Stimulated activated CD4-positive, alpha-beta T cell treated with anti-CD3 and anti-CD28 coated beads, Interleukin-12 subunit alpha, Interleukin-12 subunit beta, amount 100 ng/mL, for 4 hours (primary cell): ENCODE measurements at places on chromosomes 16 and 17.
A peak's percentile ranks its signal among the peaks of the same experiment; 100 is the strongest.

DNA sequence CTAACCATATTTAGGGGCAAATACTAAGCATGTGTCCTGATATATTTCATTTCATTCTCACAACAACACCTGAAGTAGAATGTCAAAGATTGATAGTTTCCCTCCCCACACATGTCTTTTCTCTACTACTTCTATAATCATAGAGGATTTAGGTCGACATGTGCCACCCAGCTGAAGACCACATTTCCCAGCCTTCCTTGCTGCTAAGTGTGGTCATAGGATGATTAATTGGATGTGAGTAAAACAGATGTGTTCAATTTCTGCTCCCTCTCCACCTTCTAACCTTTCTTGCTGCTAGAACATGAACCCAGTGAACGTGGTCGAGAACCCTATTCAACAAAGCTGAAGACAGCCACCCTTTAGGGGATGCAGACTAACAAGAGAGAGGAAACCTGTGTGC is 18.8 kb upstream of the HLF start:
- DNase-seq: no peak

- no peak for DNase-seq
Observed at GRCh38 chr16:54792811-54793210, 137.9 kb upstream of the IRX5 start.

GRCh38 chr16:54517181-54517580 is 230.6 kb upstream of the IRX3 start:
- DNase-seq: no peak

DNA sequence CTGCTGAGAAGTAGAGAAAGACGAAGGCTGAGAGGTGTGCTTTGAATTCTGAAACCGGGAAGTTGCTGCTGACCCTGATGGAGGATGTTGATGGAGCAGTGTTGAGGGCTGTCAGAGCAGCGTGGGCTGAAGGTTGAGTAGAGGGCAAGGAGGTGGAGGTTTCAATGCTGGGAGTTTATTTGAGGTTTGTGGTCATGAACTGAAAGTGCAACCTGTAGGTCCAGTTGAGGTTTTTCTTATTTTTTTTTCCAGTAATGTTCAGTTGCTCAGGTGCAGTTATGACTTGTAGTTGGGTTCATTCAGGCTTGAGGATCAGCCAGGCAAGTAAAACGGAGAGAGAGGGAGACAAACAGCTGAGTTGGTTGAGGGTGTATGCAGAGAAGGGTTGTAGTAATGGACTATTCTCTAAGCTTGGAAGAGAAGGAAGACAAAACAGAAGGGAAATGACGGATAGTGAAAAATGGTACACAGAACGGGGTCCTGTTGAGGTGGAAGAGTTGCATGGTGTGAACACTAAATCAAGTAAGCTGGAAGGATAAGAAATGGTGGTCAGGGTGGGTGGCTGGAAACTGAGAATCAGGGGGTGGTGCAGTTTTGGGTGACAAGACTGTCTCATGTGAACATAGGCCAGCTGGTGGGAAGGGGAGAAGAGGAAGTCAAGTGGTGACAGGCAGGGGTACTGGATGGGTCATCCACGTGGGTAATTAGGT is 8.7 kb upstream of the UBE2G1 start:
- DNase-seq: peak; percentile 18

GRCh38 chr17:82276938-82277337 is 3.4 kb upstream of the CSNK1D start:
- no peak for DNase-seq

DNA sequence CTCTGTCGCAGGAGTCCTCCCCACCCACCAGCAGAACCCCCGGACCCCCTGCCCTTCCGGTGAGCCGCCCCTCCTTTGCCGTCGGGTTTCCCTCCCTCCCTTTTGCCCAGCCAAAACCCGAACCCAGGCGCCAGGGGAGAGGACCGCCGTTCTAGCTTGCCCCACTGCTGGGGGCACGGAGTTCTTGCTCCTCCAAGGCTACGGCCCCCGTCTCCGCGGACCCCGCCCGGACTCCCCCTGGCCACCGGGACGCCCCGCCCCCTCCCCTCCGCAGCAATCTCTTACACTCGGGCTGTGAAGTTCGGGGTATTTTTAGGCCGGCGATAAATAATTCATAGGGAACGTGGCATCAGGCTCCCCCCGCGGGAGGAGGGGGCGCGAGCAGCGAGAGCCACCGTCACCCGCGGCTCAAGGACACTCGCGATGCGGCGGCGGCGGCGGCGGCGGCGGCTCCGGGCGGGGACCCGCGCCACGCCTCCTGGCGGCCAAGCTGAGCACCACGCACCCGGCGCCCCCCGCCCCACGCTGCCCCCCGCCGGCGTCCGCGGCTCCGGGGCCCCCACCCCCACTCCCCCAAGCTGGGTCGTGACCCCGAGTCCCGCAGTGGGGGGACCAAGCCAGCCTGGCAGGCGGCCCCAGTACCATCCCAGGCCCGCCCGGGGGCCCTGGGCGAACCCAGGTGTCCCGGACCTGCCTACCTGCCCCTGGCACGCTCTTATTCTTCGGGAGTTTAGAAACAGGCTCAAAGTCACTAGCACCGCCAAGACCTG is at the start of gene GRIN2C:
GRIN2C (minus strand) TSS at position 427 of the 770 bp plus-strand sequence. CDS start 4,793 bp downstream, outside the sequence.
- DNase-seq: peak; percentile 31

- no peak for DNase-seq
Observed at GRCh38 chr16:78659216-78659615, 559.8 kb downstream of the WWOX start.

- peak; percentile 50 for DNase-seq
Observed at GRCh38 chr17:80981062-80981902, 10.4 kb upstream of the CHMP6 start.

GRCh38 chr17:77790143-77790829 is 168.2 kb upstream of the TNRC6C start:
- no peak for DNase-seq

DNA sequence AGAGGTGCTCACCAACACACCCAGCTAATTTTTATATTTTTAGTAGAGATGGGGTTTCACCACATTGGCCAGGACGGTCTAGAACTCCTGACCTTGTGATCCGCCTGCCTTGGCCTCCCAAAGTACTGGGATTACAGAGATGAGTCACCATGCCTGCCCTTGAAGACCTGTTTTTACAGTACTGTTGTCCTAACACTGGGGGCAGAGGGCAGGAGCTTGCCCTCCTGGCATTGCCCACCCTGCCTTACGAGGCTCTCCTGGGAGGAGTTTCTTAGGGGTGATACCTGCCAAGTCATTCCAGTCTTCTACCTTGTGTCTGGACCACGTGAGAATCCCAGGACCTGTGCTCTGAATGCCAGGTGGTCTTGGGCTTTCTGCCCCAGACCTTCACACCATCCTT is 2.7 kb downstream of the ASPSCR1 start:
- DNase-seq: no peak

GRCh38 chr16:85370543-85370880 is 242.6 kb upstream of the GSE1 start:
- DNase-seq: no peak

DNA sequence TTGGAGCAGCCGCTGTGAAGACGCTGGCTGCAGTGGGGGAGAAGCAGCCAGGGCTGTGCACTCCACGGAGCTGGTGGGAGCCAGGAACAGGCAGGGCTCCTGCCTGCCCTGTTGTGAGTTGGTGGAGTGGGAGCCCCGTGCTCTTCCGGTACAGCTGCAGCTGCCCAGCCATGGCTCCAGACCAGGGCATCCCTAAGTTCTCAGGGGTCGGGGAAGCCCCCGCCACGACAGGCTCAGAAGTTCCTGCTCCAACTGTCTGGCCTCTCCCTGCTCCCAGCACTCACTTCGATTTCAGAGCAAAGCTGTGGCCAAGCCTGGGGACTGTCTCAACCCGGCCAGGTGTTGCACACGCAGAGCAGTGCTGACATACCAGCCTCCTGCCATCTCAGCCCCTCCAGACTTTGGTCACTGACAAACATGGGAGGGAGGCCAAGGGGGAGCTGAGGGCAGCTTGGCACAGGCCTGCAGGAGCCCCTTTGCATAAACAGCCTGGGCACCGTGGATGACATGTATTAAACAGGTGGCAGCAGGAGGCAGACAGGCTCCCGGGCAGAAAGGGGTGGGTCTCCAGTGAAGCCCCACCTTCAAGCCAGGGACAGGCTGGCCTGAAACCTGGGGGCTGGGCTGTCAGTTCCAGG is 13.9 kb upstream of the KDM8 start:
- DNase-seq: no peak

DNA sequence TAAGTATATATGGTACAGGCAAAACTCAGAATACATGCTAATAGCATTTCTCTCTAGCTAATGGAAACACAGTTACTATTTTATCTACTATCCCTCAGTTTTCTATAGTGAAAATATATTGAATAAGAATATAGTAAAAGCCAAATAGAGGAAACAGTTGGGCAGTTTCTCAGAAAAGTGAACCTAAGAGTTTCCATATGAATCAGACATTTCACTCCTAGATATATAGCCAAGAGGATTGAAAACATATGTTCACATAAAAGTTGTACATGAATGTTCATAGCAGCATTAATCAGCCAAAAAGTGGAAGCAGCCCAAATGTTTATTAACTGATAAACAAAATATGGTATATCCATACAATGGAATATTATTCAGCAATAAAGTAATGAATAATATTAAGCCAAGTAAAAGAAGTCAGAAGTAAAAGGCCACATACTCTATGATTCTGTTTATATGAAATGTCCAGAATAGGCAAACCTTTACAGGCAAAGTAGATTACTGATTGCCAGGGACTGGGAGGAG is 134.6 kb downstream of the CYB561 start:
- no peak for DNase-seq

DNA sequence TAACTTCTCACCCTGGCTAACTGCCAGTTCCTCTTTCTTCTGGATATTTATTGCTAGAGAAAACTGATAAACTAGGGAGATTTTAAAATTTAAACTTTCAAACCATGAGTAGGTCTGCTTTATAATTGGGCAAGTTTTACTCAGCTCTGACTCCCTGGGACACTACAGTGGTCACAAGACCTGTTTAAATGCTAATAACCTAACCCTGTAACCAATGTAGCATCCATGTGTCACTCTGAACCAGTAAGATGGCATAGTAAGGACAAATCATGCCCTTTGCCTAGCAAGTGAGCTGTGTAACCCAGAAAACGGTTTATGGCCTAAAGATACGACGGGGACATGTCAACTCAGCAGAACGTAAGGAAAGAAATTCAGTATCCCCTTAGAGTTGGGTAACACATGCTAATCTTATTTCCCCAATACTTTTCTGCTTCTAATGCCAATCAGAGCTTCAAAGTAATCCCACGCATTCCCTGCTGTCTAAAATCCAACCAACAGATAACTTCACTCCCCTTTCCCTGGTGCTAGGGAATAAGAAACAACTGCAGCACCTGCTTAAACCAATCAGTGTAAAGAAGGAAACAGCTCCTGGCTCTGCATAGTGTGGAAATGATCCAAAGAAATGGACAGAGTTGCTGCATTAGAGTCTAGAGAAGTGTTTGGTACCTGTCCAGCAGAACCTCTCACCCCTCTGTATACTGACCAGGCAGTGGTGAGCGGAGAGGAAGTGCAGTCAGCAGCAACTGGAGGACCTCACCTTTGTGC is 85.7 kb downstream of the NCOR1 start:
- DNase-seq: no peak

DNA sequence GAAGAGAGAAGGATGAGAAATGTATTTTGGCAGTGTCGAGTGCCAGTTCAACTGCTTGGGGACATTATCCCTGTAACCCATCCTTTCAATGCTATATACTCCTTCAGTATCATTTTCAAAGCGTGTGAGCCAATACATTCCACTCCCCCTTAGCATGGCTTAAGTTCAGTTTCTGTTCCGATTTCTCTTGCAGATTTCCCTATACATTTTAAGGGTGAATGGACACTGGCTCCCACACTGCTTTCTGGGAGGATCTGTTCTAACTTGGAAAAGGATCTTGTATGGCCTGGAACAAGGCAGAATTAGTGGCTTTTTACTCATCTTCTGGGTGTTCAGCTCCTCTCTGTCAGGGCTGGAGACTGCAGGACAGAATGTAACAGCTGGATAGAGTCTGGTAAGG is 333.8 kb downstream of the HAPSTR1 start:
- no peak for DNase-seq

GRCh38 chr17:42612013-42612412 is 2.5 kb downstream of the TUBG1 start:
- no peak for DNase-seq

DNA sequence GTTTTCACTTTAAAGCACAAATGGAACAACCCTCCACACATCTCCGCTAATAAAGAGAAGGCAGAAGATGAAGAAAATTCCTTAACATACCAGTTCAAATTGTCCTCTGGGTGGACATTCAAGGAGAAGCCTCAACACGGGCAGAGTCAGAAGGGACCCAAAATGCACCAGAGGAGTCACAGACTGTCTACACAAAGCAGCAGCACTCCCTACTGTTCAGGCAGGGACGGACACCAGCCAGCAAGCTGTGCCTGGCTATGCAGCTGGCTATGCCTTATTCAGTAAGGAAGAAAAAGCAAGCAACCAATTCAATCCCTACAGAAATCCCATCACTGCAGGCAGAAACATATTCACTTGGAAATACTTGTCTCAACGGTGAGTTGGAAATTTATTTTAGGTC is 8.1 kb downstream of the DNAJC7 start:
- DNase-seq: no peak

- no peak for DNase-seq
Observed at GRCh38 chr16:3625911-3626732, 14.7 kb upstream of the SLX4 start.

DNA sequence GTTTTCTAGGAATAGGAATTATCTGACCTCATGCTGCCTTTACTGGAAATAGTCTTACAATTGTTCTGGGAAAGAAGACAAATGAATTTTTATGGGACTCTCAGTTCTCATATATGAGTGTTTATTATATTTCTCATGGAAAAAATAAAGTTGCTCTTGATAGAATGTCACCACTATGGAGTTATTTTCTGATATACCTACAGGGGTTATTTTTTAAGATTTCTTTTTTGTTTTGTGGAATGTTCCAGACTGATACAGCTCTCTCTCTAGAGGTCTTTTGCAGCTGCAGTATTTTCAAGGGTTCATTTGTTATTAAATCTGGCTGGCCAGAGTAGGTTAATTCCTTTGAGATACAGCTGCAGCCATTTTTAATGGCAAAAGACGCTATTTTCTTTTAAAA is 100.7 kb downstream of the ABCA8 start:
- no peak for DNase-seq

GRCh38 chr17:8163978-8164814 is 1.4 kb upstream of the VAMP2 start:
- peak; percentile 60 for DNase-seq

GRCh38 chr16:69311533-69312387 is 610 bp downstream of the VPS4A start:
- peak; percentile 38 for DNase-seq

- DNase-seq: no peak
Observed at GRCh38 chr16:24683847-24684493, 45.5 kb upstream of the TNRC6A start.

- no peak for DNase-seq
Observed at GRCh38 chr16:58086381-58087208, 42.6 kb downstream of the CFAP20 start.

GRCh38 chr17:28573040-28573380 is 1.7 kb upstream of the PIGS start:
- no peak for DNase-seq

GRCh38 chr16:56041556-56042140 is 149.6 kb upstream of the GNAO1 start:
- peak; percentile 6 for DNase-seq

GRCh38 chr16:48433850-48434530 is 48.8 kb upstream of the SIAH1 start:
- DNase-seq: no peak

GRCh38 chr16:35714665-35715064 is 2255.3 kb downstream of the TP53TG3F start:
- no peak for DNase-seq

GRCh38 chr16:11597235-11598095 is 10.7 kb upstream of the LITAF start:
- DNase-seq: no peak

- DNase-seq: no peak
Observed at GRCh38 chr16:56163938-56164337, 27.4 kb upstream of the GNAO1 start.

- no peak for DNase-seq
Observed at GRCh38 chr16:4217204-4218131, 24.4 kb downstream of the SRL start.
